ENCODE measurements at places on chromosomes 2 and 18.

DNA sequence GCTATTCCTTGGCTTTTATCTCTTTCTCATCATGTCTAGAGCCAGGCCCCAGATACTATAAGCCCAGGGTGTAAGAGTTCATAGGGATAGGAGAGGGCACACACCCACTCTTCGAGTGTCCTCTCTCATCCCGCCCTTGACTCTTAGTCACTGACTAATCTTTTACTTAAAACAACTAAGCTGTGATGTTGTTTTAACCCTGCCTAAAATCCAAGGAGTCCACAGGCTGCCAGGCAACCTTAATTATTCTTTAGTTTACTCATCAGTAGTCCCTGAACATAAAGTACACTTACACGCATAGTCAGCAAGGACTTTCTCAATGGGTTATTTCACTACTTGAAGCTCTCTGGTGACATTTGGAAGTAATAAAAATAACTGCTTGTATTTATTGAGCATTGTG is 28.4 kb downstream of the GREB1L start:
- DNase-seq = no peak

GRCh38 chr2:123971564-123972318 is 53.3 kb upstream of the CNTNAP5 start:
- DNase-seq = no peak

DNA sequence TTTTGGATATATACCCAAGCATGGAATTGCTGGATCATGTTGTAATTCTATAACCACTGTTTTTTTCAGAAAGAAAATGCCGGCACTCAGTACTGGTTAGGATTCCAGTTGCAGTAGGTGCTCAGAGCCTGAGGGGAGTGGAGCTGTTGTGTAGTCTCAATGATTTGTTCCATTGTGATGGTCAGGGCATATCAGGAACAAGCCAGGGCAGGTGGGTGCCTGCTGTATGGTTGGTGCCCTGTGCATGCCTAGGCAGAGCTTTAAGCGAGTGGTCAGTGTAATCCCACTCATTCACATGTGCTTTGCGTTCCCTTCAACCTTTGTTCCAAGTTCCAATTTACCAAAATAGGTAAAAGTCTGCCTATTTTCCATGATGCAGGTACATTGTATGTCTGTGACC is 100.9 kb downstream of the FHOD3 start:
- no peak for DNase-seq

DNA sequence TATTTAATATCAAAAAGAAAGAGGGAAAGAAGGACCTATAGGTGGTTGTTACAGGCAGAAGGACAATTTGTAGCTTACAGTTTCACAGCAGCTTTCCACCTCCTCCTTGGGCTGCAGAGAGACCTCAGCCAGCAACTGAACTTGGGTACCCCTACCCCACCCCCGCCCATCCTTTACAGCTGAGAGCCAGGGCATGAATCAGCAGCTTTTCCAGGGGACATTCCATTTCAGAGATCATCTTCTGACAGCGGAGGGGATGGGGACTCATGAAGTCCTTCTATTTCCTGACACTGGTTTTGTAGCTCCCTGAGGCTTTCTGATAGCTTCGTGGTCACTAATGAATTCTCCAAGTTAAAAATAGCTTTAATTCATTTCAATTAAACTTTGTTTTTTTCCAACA is 96.4 kb downstream of the ITGB1BP1 start:
- DNase-seq = no peak

DNA sequence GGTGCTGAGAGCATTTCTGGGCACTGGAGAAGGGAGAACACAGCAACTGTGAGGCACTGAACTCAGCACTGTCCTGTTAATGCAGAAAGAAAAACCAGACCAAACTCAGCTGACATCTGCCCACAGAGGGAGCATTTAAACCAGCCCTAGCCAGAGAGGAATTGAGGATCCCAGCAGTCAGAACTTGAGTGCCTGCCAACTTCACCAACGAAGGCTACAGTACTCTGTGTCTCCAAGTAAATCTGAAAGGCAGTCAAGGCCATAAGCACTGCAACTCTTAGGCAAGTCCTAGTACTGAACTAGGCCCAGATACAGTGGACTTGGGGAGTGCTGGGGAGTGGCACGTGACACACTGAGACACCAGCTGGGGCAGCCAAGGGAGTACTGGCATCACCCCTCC is 176.2 kb upstream of the ZC3H15 start:
- no peak for DNase-seq

GRCh38 chr2:4529738-4530137 is 826.4 kb downstream of the DCDC2C start:
- DNase-seq = no peak

DNA sequence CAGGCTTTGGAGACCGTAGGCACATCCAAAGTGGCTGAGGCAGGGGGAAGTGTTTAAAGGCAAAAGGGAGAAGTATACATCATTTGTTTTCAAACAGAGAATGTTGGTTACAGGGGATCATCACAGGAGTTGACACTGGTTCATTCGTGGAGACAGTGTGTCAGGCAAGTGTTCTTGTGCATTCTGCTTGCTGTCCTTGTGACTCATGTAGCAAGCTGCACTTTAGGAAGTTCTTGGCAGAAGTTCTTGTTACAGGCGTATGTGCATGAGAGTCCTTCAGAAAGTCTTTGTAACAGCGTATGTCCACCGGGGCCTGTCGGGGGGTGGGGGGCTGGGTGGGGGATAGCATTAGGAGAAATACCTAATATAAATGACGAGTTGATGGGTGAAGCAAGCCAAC is 36.5 kb upstream of the B4GALT6 start:
- no peak for DNase-seq

GRCh38 chr2:72222829-72223564 is 75.3 kb upstream of the CYP26B1 start:
- no peak for DNase-seq

- peak; percentile 10 for DNase-seq
Observed at GRCh38 chr18:31954349-31954748, 11.4 kb upstream of the TRAPPC8 start.

All from BE2C (cell line).